ENCODE measurements at places on chromosomes 7 and 10. TPM values are rescaled to one million over a fixed set of nuclear protein-coding genes. Genes with fewer than 3 reads are reported as not detected.
A peak's percentile ranks its signal among the peaks of the same experiment; 100 is the strongest.

DNA sequence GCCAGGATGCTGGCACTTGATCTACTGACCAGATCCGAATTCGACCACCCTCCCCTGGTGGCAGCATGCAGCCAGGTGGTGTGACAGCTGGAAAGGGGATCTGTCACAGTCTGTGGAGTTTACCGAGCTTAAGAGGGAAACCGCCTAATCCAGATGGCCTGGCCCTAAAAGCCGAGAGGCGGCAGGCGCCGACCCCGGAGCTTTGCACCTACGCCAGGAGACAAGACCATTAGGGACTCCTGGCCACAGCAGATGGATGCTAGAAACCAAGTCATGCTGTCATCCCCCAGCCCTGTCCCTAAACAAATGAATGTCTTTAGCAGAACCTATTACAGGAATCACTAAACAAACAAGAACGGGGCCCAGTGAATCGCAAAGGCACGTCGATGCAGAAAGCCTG is 27.7 kb downstream of the RCC1L start:
- no peak for DNase-seq

AKR1D1 gene
- not detected for total RNA-seq

- DNase-seq, result no peak
Measured at GRCh38 chr10:114553436-114553835, 104.6 kb downstream of the ABLIM1 start.

ARID5B gene
- total RNA-seq, result 56.7 TPM

GRCh38 chr10:111113238-111113960 is 36.6 kb downstream of the ADRA2A start:
- no peak for DNase-seq

DNA sequence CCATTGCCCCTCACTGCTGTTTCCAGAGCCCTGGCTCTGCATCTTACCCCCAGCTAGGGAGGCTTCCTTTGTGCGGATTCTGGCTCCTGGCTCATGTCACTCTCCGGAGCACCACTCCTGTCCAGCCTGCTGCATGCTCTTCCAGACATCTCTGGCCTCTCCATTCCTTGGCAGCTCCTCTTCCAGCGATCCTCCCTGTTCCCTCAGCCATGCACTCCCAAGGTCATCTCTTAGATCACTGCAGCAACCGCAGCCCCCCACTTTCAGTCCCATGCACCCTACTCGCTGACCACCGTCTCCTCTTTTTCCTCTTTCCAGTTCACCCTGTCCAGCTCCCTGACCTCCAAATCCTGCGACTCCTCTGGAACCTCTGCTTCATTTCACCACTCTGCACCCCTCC is 6.9 kb upstream of the SMARCD3 start:
- no peak for DNase-seq

DNA sequence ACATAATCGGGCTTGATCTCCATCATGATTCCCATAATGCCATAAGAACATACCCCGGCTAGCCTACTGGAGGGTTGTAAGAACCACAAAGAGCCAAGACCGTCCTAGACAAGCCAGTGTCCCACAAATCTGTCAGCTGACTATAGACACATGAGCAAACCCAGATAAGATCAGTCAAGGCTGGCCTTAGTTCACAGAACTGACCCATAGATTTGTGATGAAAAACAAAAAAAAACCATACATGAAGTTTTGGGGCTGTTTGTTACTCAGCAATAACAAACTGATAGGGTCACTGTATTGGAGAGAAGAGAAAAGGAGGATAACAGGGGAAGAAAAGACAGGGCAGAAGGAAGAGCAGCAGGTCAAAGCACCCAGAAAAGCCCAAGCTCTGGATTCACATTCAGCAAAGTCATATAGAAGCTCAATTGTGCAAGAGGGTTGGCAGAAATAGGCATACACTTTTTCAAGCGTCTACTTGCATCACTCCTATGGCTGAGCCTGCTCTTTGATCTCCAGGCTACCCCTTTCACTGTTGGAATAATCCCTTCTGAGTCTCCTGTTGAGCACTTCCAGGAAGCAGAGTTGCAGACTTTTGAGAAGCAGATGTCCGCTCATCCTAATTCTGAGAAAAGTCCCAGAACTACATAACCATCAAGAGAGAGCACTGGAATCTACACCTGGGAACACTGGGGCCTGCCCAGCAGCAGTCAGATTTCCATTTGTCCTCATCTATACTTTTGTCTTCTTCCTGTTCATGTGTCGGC is 122.0 kb upstream of the HABP2 start:
- no peak for DNase-seq

- no peak for DNase-seq
Measured at GRCh38 chr7:46864716-46865115, 717.2 kb downstream of the TNS3 start.

DNA sequence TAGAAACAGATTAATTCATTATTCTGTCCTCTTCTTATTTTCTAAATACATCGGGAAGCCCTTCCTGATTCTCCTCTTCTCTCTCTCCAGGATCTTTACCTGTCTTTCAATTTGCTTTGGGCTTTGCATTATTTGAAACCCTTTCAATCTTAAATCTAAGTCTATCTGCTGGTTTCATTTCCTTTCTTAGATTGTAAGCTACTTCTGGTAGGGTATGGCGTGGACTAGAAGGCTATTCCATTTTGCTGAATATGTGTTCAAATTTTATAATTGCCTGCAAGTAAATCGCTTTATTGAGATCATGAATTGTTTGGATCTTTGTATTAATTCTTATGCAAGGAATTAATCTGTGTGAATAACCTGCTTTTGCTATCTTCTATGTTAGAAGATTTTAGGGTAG is 11.1 kb downstream of the STAM start:
- no peak for DNase-seq

LHFPL3 gene
- total RNA-seq, result not detected

GRCh38 chr10:48330269-48330668 is 23.8 kb downstream of the MAPK8 start:
- DNase-seq, result no peak

GRCh38 chr10:114432566-114433093 is 28.3 kb upstream of the AFAP1L2 start:
- no peak for DNase-seq

GRCh38 chr10:53314876-53315275 is 542.3 kb upstream of the MBL2 start:
- DNase-seq, result no peak

- no peak for DNase-seq
Measured at GRCh38 chr10:129944456-129944855, 19.6 kb downstream of the EBF3 start.

GRCh38 chr10:95196046-95196445 is 2.0 kb downstream of the ACSM6 start:
- DNase-seq, result no peak

DNA sequence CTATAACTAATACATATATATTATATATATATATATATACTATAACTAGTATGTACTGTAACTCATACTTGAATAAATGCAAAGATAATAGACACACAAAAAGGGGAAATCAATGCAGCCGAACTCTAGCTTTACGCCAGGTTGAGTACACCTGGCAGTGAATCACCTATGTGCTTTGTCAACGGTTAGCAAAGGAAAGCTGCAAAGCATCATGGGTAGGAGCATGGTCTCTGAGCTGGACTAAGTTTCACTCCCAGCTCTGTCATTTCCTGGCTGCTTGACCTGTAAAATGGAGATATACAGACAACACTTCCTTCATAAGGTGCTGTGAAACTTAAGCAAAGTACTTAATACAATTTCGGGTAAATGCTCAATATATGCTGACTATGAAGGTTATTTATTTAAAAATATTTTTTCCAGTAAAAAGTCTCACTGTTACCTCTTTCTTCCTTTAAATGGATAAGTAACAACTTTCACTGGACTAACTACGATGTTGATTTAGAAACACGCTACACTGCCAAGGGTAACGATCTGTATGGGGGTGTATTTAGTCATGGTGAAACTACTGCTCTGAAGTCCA is 61.7 kb upstream of the ITGA8 start:
- peak; percentile 11 for DNase-seq

KLF14 gene
- total RNA-seq, result not detected

- peak; percentile 29 for DNase-seq
Measured at GRCh38 chr7:118352867-118353453, 128.5 kb downstream of the ANKRD7 start.

DNA sequence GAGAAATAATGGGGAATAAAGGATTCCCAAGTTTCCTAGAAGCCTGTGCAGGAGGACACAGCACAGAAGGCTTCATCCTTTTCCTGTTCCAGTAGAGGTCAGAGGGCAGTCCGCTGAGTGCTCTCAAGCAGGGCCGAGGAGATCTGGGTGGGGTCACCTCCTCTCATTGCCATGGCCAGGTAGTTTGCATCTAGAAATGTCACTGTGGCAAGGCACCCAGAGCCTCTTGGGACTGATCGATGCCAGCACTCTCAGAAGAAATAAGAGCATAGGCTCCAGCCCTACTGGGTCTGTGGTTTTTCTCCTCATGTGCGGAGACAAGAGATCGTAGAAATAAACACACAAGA is 7.9 kb downstream of the NUB1 start:
- peak; percentile 59 for DNase-seq

GRCh38 chr7:27409776-27410175 is 167.2 kb downstream of the EVX1 start:
- DNase-seq, result no peak

PRF1 gene
- 5.8 TPM for total RNA-seq

DNA sequence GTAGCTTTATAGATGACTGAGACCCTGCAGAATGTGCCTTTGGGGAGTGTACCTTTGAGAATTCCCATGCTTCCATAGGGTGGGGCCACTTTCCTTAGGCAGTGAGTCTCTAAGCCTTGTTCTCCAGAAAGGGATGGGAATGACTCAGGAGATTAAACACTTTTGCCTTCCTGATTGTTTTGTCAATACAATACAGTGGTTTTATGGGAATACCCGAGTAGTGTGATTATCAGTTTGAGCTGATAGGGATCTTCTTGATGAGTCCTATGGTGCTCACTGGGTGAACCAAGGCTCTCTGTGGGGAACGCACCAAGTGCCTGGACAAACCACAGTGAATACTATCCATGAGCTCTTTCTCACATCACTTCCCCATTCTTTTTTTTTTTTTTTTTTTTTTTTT is 6.3 kb downstream of the MYOF start:
- no peak for DNase-seq

DNA sequence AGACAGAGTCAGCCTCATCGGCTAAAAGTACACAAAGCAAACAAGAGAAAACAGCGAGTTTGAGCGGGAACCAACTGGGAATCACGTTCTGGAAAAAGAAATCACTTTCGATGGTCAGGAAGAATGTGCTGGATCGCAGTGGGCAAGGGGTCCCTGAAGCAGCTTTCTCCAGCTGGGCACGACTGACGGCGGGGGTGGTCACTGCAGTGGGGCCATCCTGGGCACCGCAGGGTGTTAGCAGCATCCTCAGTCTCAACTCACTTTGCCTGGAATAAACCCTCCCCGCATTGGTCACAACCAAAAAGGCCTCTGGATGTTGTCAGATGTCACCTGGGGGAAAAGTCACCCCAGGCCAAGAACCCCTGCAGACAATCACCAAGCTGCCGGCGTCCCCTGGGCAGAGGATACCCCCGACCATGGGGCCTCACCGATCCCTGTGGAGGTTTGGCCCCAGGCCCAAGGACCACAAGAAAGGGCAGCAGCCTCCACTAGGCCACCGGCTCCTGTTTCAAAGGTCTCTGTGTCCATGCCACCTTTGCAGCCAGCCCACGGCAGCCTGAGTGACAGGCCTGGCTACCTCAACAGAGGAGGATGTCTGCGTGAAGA is 42.9 kb downstream of the EBF3 start:
- no peak for DNase-seq

DNA sequence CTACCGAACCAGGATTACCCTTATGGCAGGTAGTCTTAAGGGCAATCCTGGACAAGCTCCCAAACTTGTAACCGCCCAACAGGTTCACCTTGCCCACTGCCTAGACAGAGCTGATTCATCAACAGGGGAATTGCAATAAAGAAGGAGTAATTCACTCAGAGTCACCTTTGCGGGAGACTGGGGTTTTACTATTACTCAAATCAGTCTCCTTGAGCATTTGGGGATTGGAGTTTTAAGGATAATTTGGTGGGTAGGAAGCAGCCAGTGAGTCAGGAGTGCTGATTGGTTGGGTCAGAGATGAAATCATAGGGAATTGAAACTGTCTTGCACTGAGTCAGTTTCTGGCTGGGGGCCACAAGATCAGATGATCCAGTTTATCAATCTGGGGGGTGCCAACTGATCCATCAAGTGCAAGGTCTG is 25.3 kb downstream of the HK1 start:
- DNase-seq, result no peak

- DNase-seq, result peak; percentile 21
Measured at GRCh38 chr7:26153241-26153822, 1.3 kb downstream of the NFE2L3 start.
